Stimulated activated naive CD8-positive, alpha-beta T cell treated with anti-CD3 and anti-CD28 coated beads, Interleukin-15, amount 100 ng/mL, for 72 hours (primary cell): ENCODE measurements at places on chromosomes 2 and 18.

DNA sequence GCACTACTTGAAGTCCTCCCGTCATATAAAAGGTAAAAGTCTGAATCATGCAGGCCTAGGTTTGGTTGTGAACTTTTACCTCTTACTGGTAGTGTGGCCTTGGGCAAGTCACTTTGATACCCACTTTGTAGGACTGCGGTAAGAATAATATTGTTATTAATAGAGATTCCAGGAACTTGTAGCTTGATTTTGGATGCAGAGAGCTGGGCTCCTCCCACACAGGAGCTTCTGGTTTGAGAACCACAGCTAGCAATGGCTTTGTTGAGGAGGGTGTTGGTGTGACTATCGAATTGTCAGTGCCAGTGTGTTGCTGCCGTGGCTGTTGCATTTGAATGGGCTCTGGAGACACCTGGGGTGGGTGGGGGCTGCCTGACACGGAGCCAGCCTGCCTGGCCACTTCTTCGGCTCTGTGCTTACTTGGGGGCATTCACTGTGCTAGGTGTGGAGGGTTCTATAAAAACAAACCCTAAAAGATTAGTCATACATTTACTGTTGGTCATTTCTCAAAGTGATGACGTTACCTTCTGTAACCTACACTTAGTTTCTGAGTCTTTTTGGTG lies 38.5 kb downstream of the ASAP2 start:
- no peak for DNase-seq

DNA sequence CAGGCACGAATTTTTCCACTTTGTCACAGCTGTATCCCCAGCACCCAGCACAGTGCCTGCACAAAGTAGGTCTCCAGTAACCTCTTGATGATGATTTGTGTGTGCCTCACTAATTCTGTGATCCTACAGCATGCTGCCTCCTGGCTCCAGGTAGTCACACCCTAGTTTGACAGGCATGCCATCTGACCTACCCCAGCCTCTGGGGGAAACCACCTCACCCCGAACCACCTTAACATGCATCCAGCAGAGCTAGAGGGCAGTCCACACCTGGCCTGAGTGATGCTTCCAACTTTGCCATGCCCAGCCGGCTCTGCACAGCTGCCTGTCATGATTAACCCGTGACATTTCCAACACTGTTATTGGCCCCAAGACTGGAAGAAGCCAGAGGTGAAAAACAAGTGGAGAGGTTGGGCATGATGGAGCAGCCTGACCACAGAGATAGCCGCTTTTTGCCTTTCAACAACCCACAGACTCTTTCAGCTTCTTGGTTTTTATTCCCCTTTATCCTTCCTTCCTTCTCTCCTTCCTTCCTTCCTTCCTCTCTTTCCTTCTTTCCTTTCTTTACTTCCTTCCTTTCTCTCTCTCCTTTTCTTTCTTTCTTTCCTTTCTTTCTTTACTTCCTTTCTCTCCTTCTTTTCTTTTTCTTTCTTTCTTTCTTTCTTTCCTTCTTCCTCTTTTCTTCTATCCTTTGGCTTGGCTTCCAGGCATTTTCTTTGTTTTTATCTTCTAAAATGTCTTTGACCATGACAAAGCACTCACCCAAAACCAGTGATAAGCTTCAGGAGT lies 294.4 kb upstream of the SIX2 start:
- no peak for DNase-seq

- DNase-seq: peak; percentile 23
These were observed 476 bp downstream of the STRN start for GRCh38 chr2:36965751-36966369.

- no peak for DNase-seq
These were observed 413.3 kb downstream of the BCL11A start for GRCh38 chr2:60140185-60140584.

DNA sequence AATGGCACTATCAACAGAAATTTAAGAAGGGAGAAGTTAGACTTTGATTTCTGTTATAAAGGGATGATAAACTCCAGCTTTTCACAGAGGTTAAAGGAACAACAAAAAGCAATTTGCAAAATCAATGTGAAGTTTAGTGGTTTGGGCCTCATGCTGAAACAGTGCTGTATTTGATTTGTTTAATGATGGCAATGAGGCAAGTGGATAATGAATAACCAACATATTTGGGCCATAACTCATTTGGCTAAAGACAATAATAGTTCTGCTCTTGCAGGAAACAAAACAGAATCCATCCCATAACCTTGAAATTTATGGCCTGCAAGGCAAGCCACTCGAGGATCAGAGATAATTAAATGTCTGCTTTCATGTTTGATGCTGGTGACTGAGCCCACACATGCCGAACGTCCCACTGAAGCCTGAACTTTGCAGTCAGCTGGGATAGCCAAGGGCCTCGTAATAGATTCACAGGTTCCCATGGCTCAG lies 56.5 kb downstream of the TPGS2 start:
- DNase-seq: no peak
